ENCODE measurements at places on chromosomes 7 and 10.
A peak's percentile ranks its signal among the peaks of the same experiment; 100 is the strongest.

- DNase-seq = peak; percentile 79
Measured at GRCh38 chr10:104349623-104350126, 4.0 kb upstream of the CFAP58 start.

- DNase-seq = no peak
Measured at GRCh38 chr10:122974023-122974422, 6.2 kb upstream of the PSTK start.

- DNase-seq = no peak
Measured at GRCh38 chr10:15710455-15710854, 9.3 kb downstream of the ITGA8 start.

DNA sequence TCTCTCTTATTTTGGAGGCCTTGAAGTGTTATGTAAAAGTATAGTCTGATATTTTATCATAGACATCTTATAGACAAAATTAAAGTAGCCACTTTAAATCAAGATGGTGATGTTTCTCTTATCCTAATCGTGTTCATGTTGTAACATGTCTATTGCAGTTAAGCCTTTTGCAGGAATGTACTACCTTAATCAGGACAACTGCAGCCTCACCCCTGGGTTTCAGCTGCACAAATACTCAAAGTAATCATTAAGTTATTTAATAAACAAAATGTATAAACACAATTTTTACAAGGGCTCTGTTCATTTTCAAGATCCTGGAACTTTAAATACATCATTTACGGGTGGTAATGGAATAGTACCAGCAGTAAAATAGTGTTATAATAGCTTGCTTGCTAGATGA, 14.4 kb upstream of the KIF5B start:
- DNase-seq = no peak

- DNase-seq = peak; percentile 95
Measured at GRCh38 chr10:70331486-70332268, 47.9 kb upstream of the NPFFR1 start.

GRCh38 chr7:5549096-5549763, 125.6 kb upstream of the TNRC18 start:
- no peak for DNase-seq

DNA sequence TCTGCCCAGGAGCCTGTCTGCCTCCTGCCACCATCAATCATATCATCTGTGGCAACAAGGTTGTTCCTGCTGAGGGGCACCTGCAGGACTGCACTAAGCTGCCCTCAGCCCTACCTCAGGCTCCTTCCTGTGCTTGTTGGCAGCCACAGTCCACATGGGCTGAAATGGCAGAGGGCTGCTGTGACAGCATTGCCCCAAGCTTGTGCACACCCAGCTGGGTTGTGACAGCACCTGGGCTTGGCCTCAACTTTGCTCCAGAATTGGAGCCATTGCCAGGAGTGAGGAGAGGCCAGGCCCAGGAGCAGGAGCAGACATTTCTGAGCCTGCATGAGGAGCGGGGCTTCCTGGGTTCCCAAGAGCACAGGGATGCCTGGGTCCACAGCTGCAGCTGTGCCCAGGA, 340.9 kb upstream of the CHRM2 start:
- DNase-seq = no peak

DNA sequence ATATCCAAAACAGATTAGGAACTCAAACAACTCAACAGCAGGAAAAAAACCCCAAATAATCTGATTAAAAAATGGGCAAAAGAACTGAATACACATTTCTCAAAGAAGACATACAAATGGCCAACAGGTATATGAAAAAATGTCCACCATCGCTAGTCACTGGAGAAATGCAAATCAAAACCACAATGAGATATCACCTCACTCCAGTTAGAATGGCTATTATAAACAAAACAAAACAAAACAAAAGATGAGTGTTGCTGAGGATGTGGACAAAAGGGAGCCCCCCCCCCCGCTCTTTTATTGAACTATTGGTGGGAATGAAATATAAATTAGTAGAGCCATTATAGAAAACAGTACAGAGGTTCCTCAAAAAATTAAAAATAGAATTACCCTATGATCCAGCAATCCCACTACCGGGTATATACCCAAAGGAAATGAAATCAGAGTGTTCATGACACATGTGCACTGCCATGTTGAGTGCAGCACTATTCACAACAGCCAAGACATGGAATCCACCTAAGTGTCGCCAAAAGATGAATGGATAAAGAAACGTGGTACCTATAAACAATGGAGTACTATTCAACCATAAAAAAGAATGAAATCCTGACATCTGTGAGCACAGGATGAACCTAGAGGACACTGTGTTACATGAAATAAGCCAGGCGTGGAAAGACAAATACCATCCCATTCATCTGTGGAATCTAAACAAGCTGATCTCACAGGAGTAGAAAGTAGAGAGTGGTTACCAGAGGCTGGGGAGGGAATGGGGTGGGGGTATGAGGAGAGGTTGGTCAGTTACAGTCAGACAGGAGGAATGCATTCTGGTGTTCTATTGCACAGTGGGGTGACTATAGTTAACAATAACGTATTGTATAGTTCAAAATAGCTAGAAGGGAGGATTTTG, 78.1 kb upstream of the RHEB start:
- DNase-seq = no peak

- no peak for DNase-seq
Measured at GRCh38 chr10:106775127-106775526, 389.4 kb downstream of the SORCS1 start.

DNA sequence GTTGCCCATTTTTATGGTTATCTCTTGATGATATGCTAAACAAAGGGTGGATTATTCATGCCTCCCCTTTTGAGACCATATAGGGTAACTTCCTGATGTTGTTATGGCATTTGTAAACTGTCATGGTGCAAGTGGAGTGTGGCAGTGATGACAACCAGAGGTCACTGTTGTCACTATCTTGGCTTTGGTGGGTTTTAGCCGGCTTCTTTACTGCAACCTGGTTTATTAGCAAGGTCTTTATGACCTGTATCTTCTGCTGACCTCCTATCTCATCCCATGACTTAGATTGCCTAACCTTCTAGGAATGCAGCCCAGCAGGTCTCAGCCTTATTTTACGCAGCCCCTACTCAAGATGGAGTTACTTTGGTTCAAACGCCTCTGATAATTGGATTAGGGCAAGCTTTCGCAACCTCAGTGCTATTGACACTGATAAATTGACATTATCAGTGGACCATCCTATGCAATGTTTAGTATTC, 36.9 kb downstream of the BAG3 start:
- no peak for DNase-seq

DNA sequence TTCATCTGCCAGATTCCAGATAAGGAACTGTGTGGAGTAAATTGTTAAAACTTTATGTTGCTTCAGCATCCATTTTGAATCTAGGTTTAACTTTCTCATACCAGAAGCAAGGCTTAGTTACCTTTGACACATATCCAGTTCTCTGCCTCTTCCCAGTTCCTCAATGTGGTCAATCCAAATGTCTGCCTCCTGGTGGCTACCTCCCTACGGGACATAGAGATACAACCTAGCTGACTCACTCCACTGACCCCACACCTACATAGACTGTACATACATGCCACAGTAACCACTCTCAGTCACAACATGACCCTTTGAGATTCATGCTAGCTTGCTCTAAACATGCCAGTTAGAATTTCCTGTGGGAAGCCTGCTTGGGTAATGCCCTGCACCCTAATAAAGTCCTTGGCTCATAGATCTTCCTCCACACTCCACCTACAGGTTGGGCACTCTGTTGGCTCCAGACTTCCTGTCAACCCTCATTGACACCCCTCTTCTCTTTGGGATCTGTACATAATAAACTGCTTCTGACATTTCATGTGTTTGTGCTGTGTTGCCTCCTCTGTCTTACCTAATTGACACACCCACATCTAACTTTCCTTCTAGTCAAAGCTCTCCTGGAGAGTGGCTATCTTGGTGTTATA, 278.1 kb downstream of the HTR7 start:
- DNase-seq = no peak

DNA sequence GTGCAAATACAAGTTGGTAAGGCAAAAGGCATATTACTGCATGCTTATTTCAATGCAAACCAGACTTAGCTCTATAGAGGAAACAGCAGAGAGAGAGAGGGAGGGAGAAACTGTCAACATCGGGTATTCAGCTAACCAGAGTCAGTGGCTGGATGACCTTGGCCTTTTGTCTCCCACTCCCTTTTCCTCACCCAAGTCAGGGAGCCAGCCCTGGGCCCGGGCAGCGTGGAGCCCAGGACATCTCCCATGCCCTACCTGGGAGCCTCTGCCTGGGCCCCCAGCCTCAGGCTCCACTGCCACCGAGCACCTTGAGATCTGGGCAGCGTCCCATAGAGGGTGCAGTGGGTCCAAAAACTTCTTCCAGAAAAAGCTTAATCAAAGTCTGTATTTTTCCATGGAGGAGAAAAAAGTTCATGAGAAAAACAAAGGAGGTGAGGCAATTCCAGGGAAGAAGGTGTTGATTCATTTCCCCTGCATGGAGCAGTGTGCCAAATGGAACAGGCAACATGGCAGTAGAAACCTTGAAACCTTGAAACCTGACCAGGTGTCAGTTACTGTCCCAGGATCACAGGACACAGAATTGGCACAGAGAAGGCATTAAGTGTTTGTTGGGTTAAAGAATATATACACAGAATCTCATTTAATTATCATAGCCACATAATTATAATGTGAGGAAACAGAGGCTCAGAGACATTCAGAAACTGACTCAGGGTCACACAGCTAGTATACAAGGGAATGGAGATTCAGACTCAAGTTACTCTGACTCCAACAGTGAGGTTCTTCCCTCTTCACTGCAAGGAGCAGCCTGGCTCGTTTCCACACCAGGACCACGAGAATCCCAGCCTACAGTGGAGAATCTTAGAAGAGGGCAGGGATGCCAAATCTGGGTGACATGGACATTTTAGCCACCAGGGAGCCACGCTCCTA, 5.8 kb upstream of the NCOA4 start:
- peak; percentile 39 for DNase-seq

DNA sequence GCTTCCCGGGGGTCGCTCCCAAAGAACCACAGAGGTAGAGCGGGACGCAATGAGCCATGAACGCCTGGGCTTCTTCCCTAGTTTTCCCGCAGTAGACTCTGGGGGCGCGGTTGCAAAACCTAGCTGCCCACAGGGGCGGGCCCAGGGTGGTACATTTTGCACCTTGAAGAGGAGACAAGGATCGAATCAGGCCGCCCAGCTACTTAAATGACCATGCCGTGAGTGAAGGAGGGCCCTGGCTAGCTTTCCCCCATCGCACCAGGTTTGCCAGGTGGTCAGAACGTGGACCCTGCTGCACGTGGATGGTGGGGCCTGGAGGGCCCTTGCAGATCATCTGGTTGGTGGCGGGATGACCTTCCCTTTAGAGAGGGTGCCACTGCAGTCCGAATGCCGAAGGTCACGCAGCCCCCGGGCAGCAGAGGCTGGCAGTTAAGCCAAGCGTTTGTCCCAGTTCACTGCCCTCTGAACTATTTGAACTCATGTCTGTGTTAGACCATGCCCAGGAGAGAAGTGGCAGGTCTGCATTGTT, 604 bp upstream of the SHTN1 start:
- DNase-seq = no peak

DNA sequence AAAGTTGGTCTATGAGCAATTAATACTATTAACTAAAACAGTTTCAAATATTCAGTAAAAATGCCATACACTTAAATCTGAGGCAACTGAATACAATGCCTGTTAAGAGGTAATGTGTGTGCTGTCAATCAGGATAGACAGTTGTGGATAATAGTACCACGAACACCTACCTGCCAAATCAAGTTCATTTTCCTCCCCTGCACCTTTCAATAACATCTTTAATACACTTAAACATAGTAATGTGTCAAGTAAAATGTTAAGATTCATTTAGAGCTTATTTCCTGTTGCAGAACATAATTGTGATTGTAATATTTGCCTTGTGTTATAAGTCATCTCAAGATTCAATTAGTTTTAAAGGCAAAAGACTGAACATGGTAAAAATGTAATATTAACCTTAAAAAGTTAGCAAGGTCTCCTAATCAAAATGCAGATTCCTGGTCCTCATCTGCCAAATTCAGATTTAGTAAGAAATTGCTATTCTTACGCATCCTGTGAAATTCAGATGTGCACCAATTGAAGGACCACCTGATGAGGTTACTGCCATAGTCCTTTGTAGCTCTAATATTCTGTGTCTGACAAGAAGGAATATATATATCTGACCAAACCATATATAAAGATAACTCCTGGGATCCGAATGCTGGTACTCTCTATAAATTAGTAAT, 37.1 kb downstream of the COL1A2 start:
- DNase-seq = no peak

DNA sequence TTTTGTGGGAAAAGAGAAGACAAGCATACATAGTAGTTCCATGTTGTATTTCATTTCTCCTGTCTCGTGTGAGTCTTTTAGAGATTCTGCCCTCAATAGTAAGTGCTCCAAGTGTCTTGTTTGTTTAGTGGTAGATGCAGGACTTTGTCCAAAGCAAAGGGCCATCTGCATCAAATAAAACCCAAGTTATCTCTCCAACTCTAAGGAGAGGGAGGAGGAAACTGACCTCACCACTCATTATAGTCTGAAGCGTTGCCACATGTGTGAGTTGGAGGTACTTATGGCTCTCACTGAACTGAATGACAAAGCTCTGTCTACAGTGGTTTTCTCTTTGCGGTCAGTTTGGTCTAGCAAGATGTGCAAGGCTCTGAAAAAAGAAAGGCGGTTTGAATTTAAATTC, 272.6 kb downstream of the DOCK4 start:
- no peak for DNase-seq

GRCh38 chr7:7821517-7821916, 103.1 kb upstream of the RPA3 start:
- no peak for DNase-seq

DNA sequence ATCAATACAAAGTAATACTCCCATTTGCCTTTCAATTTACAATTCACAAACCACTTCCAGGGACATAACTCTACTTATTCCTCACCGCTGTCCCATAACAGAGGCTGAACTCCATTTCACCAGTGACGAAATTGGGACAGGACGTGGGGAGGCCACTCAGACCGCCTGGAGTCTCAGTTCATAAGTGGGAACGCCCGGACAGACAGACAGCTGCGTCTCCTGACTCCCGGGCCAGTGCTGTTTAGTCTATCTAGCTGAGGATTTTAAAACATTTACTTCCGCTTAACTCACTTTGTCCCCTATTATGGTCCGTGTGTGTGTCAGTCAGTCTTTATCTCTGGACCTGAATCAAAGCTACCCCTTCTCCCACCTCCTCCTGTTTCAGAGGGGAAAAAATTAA, 67.4 kb upstream of the ZNF438 start:
- DNase-seq = no peak

GRCh38 chr7:98287486-98287959, 6.0 kb downstream of the BRI3 start:
- no peak for DNase-seq

- no peak for DNase-seq
Measured at GRCh38 chr7:128919241-128919640, 8.7 kb upstream of the KCP start.

DNA sequence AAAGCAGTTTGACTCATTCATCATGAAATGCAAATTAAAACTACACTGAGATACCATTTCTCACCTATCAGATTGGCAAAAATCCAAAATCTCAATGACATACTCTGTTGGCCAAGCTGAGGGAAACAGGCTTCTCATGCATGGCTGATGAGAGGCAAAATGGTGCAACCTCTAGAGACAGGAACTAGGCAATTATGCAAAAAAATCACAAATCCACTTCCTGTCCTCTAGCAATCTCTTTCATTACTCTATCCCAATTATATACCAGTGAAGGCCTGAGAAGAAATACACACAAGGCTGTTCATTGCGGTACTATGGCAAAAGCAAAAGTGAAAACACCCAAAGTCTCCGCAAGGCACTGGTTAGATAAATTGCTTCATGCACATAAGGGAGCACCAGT, 25.9 kb upstream of the PTPRN2 start:
- no peak for DNase-seq

Data from AML-193 (cell line).